ENCODE measurements at places on chromosomes 6 and 20.

- DNase-seq, result no peak
Measured at GRCh38 chr6:155036907-155037306, 41.8 kb downstream of the TIAM2 start.

DNA sequence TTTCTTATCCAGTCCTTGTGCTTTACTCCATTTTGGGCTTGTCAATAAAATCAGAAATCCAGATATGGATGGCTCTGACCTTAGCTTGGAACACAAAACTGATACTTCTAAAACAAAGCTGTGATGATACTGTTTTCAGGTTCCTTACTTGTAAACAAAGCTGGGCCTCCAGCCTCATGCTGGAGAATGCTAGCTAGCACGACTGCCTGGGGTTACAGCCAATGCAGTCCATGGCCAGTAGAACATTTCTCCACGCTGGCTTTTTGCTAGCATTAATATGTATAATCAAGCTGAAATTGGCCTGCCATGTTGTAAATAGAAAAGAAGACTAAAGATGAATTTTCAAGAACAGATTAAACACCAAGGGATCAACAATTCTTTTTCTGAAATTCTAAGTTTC is 63.9 kb downstream of the MTHFD1L start:
- DNase-seq, result no peak

- DNase-seq, result peak; percentile 67
Measured at GRCh38 chr20:44736170-44737021, 9.3 kb upstream of the KCNK15 start.

- DNase-seq, result no peak
Measured at GRCh38 chr6:44739181-44739580, 351.7 kb downstream of the CDC5L start.

DNA sequence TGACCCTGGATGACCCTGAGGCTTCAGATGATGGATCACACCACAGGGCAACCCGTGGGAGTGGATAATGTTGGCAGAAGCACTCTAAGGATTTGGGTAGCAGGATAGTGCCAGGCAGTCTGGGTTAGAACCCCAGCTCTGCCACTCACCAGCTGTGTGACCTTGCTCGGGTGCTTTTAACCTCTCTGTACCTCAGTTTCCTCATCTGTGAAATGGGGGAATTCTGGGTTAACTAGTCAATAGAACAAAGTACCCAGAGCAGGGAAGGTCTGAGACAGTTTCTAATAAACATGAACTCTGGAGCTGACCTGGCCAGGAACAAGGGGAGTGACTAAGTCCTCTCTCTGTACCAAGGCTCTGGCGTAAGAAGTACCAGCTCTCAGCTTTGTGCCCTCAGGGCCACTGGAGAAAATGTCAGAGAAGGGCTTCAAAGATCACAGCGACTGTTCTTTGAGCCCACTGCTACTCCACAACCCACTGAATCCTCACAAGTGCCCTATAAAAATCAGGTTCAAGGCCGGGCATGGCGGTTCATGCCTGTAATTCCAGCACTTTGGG is 14.7 kb upstream of the NOL4L start:
- DNase-seq, result peak; percentile 27

- DNase-seq, result peak; percentile 50
Measured at GRCh38 chr6:56688521-56688920, 45.8 kb upstream of the DST start.

DNA sequence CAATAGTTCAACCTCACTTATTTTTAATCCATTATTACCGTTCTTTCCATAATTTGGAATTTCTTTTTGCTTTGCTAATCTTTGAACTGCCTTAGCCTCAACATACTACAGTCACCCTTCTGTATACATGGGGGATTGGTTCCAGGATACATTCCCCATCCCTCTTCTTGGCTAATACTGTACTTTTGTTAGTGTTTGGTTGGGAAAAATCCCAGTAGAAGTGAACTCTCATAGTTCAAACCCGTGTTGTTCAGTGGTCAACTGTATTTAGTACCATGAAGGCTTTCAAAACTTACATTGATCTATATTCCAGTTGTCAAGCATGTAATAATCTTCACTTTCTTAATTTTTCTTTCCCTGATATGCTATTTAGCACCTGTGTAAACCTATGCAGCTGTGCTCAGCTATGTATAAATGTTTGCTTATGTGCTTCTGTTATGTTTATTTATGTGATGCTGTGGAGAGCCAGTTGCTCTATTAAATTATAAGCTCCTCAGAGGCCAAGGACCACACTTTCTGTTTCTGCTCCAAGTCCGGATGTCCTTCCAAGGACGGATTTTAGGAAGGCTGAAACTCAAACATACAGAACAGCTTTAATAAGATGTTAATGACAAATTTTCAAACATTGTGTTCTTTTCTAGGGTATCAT is 33.3 kb upstream of the LAMA4 start:
- DNase-seq, result no peak

DNA sequence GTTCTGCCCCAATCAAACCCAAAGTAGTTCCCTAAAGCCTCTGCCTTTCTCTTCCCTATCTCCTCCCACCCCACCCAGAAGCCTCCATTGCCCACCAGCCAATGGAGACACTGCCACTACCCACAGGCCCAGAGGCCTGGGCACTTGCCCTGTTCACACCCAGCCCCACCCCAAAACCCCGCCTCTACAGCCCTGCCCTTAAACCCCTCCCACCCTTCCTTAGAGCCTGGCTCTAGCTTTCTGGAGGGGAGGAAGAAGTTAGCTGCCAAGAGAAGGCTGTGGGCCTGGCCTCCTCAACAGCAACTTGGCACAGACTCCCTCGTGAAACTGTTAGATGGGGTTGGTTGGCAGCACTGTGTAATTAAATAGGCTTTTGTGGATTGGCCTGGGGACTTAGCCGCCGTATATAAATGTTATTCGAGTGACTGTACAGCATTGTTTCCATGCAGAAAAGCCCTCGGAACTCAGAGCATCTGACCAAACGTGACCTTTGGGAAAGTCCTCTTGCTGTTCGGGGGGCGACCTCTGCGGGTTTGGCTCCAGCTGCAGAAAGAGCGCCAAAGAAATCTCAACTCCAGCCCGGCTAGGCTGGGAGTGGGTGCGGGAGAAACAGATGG is 31.4 kb downstream of the COL11A2 start:
- peak; percentile 58 for DNase-seq

DNA sequence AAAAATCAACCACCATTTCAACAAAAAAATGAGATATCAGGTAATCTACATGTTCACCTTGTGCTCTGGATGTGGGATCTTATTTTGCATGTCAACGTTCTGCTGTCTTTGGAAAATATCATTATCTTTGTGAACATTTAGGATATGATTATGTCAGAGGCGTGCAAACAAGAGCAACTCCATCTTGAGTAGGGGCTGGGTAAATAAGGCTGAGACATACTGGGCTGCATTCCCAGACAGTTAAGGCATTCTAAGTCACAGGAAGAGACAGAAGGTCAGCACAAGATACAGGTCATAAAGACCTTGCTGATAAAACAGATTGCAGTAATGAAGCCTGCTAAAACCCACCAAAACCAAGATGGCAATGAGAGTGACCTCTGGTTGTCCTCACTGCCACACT is 28.8 kb upstream of the ZBTB24 start:
- no peak for DNase-seq

- peak; percentile 96 for DNase-seq
Measured at GRCh38 chr6:84065693-84066290, 32.2 kb downstream of the MRAP2 start.

- no peak for DNase-seq
Measured at GRCh38 chr20:2780948-2781347, 19.5 kb downstream of the CPXM1 start.

DNA sequence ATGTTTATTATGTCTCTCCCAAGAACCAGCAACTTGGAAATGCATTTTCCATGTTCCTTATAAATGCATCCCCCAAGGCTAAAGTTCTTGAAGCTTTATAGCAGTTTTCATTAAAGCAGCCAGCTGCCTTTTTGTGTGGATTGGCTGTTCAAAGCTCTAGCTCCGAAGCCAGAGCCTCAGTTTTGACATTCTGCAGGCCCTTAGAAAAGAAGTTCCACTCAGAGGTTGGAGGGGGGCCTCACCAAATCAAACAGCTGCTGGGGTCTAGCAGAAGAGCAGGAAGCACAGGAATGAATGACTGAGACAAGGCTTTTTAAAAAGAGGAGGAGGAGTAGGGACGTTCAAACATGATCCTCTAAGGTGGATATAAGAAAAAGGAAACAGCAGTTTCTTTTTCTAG is 4.2 kb upstream of the POU3F2 start:
- DNase-seq, result no peak

GRCh38 chr20:32522776-32523612 is 62.1 kb downstream of the NOL4L start:
- no peak for DNase-seq

DNA sequence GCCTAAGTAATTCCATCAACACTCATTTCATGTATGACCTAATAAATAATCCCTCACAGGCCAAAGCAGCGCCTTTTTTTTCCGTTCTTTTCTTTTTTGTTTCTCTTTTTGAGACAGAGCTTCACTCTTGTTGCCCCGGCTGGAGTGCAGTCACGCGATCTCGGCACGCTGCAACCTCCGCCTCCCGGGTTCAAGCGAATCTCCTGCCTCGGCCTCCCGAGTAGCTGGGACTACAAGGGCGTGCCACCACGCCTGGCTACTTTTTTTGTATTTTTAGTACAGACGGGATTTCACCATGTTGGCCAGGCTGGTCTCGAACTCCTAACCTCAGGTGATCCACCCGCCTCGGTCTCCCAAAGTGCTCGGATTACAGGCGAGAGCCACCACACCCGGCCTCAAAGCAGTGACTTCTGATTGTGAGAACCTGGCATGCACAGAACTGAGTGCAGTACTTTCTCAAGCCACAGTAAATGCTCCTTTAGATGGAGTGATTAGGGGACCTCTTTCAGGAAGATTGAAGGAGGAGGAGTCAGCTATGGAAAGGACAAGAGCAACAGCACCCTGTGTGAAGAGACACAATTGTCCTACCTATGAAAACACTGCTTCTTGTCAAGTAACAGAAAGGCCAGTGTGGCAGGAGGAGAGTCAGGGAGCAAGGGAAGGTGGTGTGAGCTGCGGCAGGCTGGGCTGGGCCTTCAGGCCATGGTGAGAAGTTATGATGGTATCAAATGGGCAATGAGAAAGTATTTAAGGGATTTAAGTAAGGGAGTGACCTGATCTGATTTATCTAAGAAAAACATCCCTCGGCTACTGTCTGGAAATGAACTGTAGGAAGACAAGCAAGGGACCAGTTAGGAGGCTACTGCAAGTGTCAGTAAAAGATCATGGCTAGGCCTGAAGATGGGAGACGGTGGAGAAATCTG is 1.7 kb upstream of the SCAF8 start:
- DNase-seq, result no peak

GRCh38 chr6:30881392-30882203 is 2.7 kb upstream of the DDR1 start:
- peak; percentile 45 for DNase-seq

DNA sequence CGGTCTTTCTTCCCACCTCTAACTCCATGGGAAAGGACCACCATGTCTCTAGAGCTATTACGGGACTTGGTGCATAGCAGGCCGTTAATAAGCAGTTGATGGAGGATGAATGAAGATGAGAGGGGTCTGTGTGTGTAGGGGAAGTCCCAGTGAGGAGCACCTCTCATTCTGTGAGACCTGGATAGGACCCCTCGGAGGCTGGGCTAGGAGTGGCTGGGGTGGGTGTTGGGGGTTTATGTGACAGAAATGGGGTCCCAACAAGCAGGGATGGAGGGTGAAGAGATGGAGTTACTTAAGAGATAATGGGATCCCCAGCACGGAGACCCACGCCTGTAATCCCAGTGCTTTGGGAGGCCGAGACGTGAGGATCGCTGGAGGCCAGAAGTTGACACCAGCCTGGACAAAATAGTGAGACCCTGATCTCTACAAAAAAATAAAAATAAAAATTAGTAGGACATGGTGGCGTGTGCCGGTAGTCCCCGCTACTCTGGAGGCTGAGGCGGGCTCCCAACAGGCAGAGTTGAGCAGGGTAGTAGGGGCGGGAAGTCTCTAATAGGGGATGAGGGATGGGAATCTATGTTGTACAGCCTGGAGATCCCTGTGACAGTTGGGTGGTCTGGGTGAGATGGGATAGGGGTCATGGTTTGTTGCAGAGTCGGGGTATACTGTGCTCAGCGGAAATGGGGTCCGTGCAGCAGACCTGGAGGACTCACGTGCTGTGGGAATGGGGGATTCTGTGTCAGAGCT is 677 bp upstream of the ZNF341 start:
- no peak for DNase-seq

- peak; percentile 83 for DNase-seq
Measured at GRCh38 chr6:158737710-158738615, 81.2 kb downstream of the EZR start.

- no peak for DNase-seq
Measured at GRCh38 chr6:3396503-3397180, 60.2 kb downstream of the SLC22A23 start.

DNA sequence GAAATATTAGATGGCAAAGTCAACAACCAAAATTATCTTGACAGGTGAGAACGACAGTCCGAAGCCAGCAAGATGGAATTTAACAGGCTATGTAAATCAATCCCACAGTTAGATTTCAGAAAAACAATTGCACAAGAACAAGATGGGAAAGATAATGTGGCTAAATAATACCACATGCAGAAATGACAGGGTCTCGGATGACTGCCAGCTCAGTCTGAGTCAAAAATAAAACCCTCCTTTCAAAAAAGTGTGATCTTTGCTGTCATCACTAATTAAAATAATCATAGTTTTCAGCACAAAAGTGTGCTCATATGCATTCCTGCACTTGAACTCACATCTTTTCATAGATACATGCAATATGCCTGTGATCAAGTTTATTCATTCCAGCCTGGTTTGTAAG is 25.9 kb downstream of the FOXQ1 start:
- DNase-seq, result no peak

DNA sequence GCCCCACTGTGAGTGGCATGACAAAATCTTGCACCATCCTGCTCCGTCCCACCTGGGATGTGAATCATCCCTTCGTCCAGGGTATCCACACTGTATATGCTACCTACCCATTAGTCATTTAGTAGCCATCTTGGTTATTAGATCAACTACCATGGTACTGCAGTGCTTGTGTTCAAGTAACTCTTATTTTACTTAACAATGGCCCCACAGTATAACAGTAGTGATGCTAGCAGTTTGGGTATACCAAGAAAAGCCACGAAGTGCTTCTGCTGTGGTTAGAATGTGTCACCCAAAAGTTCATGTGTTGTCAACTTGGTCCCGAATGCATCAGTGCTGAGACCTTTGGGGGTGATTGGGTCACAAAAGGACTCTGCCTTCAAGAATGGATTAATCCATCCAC is 11.7 kb downstream of the OSER1 start:
- DNase-seq, result no peak

GRCh38 chr6:168400037-168400436 is 40.9 kb upstream of the SMOC2 start:
- DNase-seq, result no peak

- no peak for DNase-seq
Measured at GRCh38 chr6:137845460-137845859, 21.6 kb upstream of the TNFAIP3 start.

DNA sequence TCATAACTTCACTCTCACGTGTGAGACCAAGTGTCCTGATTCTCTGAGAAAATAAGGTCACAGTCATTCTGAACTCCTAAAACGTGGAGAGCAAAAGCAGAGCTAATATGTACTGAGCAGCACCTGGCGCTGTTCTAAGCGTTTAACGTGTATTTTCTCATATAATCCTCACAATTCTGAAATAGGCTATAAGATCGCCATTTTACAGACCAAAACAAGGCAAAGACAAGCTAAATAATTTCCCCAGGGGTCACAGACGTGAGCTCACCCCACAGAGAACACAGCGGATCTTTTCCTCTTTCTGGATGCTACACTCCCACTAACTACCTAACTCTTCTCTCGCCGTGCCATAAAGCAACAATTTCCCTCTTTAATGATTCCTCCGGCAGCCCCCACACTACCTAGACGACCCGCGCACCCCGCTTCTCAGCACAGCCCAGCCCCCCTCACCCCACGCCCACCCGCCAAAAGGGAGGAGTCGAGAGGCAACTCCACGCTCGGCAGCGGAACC is 636 bp downstream of the SUPT3H start:
- peak; percentile 17 for DNase-seq

Measured in mammary epithelial cell (primary cell).